ENCODE measurements at places on chromosomes 3 and 15. TPM values are rescaled to one million over a fixed set of nuclear protein-coding genes. Genes with fewer than 3 reads are reported as not detected.

Gene CAPN3
- total RNA-seq: 0.43 TPM

Gene RBP2
- not detected for total RNA-seq

Gene FETUB
- total RNA-seq: not detected

Gene SPTSSB
- not detected for total RNA-seq

Gene GADL1
- not detected for total RNA-seq

Gene ITGA11
- total RNA-seq: 0.41 TPM

Gene SYNM
- total RNA-seq: 6.6 TPM

GRCh38 chr15:57218826-57219576 lies 157.3 kb upstream of the CGNL1 start:
- peak; percentile 94 for DNase-seq

GRCh38 chr3:171829841-171830517 lies 13.2 kb upstream of the TMEM212 start:
- DNase-seq: peak; percentile 80

DNA sequence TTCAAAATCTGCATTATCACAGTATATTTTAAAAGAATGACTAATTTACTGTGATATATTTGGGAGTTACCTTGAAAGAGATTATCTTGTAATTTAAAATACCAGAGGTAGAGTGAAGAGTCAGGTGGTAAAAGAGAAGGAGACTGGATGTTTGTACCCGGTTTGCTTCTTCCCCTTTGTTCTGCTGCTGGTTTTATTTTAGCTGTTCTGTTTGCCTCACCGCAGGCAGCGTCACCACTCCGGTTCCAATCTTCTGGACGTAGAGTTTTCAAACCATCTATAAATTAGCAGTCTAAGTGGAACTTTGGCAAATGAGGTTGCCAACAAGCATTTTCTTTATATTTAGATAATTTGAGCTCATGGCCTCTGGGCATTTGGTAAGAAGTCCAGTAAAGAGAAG lies 38.2 kb downstream of the PPARG start:
- DNase-seq: no peak

DNA sequence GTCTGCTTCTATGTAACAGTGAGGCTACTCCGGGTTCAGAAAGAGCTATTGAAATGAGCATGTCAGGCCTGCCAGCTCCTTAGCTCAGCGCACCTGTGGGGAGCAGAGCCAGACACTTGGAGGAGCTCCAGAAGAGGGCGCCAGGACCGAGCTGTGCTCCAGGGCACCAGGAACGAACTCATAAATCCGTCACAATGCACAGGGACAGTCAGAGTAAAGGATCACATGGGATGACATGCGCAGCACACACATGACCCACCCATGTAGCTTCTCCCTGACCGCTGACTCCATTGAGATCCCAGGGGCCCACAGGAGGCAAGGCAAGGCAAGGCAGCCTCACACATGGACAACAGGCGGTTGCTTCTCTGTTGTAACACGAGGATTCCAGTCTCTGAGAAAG lies 26.0 kb upstream of the GNB5 start:
- DNase-seq: no peak

DNA sequence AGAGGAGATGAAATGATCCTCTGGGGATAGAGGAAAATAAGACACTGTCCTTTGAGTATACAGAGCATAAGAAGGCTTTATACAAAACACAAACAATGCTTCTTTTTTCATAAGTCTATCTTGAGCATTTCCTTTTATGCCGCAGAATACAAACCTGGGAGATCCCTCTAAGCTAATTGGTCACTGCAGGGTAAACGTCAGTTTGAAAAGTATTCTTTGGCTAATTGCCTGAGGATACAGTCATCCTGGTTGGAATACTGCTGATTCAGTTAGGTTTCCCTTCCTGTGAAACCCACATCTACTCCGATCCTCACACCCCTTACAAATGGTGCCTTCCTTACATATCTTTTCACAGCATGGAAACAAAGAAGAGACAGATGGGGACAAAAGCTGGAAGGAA lies 10.6 kb downstream of the WNT5A start:
- peak; percentile 78 for DNase-seq

- no peak for DNase-seq
Measured at GRCh38 chr3:59473636-59474035, 423.8 kb upstream of the CFAP20DC start.

GRCh38 chr3:186532598-186533072 lies 11.5 kb downstream of the CRYGS start:
- no peak for DNase-seq

- DNase-seq: no peak
Measured at GRCh38 chr15:39649757-39650156, 68.9 kb downstream of the THBS1 start.

- peak; percentile 72 for DNase-seq
Measured at GRCh38 chr15:55791551-55792400, 48.8 kb upstream of the PRTG start.

- no peak for DNase-seq
Measured at GRCh38 chr3:31230425-31231223, 302.1 kb upstream of the STT3B start.

DNA sequence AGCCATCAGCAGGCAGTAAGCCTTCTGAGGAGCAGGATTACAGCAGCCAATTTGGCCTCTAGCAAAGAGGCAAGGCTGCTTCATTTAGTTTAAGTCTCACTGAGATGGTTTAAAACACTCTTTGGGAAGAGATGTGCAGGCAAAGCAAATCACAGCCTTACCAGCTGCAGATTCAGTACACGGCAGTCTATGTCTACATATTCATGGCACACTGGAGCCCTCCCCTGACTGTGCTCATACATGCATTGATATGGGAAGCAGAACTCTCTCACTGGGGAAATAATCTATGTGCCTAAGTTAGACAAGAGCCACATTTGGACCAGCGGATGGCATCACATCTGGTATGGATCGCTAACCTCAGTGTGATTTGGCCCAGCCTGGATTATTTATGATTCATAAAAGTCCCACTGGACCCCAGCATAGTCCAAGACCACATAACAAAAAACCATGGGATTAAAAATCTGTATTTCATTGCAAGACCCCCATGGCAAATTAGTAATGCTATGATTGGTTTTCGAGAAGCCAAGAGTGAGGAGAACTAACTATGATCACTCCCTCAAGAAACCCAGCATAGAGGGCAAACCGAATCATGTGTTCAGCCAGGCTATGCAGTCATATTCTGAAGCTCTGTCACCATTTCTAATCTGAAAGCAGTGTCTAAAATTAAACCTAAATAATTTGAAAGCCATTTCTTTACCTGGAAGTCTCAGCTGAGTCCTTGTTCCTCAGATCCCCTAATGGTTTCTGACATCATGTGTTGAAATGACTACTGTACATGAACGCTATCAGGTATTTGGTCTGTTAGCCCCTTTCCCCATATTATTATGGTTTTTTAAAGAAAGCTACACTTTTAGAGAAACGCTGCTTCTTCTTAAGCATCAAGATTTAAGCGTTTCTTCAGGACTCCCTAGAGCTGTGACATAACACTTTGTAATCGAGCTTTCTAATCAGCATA lies 1.2 kb downstream of the PRICKLE2 start:
- DNase-seq: no peak

DNA sequence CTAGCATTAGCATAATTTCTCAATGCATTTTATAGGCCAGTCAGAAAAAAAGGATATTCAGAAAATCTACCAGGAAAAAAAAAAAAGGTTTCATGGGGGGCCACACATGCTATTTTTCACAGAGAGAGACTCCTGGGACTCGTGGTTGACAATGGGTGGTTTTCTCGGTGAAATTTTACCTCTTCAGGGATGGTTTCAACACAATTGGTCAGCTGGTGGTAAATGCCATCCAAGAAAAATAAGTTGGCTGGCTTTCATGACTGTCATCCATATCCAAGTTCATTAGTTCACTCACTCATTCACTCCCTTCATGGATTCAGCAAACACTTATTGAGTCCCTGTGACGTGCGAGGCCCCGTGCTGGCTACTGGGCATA lies 217.3 kb downstream of the SHQ1 start:
- no peak for DNase-seq

DNA sequence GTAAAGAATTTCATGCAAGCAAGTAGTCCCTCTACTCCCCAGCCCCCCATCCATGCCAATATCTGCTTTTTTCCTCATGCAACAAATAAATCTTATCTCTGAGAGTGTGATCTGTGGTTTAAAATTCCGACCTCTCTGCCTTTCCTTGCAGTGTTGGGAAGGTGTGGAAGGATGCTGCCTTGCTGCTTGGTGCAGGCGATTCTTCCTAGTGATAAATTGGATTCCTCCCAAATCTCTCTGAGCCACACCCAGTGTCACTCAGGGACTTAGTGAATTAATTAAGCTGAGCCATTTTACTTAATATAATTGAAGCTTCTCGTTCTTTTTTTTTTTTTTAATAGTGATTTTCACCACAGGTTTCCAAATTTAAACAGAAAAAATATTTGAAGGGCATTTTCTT lies 3.4 kb downstream of the GAP43 start:
- no peak for DNase-seq

- no peak for DNase-seq
Measured at GRCh38 chr3:1002010-1002409, 90.8 kb upstream of the CNTN6 start.
